ENCODE measurements at places on chromosomes 6 and 20.
A peak's percentile ranks its signal among the peaks of the same experiment; 100 is the strongest.

- no peaks in the 10 kb centered on the region for H3K27me3 ChIP-seq
- peaks cover 4% of the 10 kb centered on the region for H3K36me3 ChIP-seq
- no peak for DNase-seq
- H3K4me3 ChIP-seq = no peak overlapping the region
- no peak overlapping the region for H3K27ac ChIP-seq
Observed at GRCh38 chr6:131381709-131382093, 191.3 kb upstream of the ARG1 start.

DNA sequence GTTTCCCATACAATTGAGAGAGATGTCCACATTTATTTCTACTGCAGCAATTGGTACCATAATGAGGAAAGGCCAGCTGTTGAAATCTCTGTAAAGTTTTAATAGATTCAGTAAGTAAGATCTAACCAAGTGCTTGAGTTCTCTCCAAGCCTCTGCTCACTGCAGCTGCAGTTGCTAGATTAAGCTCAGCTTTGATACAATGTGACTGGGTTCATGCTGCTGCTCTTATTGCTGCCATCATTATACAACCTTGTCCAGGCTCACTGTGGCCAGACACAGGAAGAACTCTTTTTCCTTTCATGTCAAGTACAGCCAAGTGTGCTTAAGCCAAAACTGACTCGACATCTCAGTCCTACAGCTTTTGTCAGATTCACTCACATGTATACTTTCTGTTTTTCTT, 423.5 kb downstream of the GJA1 start:
- H3K27me3 ChIP-seq = no peaks in the 10 kb centered on the region
- H3K4me3 ChIP-seq = no peak overlapping the region
- DNase-seq = no peak
- no peaks in the 10 kb centered on the region for H3K4me1 ChIP-seq

DNA sequence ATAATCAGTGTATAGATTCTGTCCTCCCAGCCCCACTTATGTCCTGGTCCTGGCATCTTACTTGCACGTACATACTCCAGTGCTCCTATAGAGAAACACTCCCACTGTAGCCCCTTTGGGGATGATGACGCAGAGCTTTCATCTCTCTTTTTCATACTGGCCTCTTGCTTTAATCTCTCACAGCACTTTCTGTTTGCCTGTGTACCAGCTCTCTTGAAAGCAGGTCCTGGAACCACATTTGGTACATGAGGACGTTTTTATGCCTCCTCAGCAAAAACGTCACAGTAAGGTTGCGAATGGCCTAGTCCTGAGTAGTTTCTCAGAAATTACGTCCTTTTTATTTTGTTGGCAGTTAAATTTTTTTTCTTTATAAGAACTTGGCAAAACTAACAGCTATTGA, 10.8 kb downstream of the L3MBTL3 start:
- H3K27me3 ChIP-seq = no peaks in the 10 kb centered on the region
- no peak for DNase-seq
- peak overlapping the region; percentile 28 for H3K4me3 ChIP-seq
- H3K27ac ChIP-seq = peak overlapping the region; percentile 77

GRCh38 chr6:158910484-158911440, 89.2 kb downstream of the RSPH3 start:
- no peaks in the 10 kb centered on the region for H3K27me3 ChIP-seq
- DNase-seq = no peak
- peaks cover 40% of the 10 kb centered on the region for H3K4me1 ChIP-seq

DNA sequence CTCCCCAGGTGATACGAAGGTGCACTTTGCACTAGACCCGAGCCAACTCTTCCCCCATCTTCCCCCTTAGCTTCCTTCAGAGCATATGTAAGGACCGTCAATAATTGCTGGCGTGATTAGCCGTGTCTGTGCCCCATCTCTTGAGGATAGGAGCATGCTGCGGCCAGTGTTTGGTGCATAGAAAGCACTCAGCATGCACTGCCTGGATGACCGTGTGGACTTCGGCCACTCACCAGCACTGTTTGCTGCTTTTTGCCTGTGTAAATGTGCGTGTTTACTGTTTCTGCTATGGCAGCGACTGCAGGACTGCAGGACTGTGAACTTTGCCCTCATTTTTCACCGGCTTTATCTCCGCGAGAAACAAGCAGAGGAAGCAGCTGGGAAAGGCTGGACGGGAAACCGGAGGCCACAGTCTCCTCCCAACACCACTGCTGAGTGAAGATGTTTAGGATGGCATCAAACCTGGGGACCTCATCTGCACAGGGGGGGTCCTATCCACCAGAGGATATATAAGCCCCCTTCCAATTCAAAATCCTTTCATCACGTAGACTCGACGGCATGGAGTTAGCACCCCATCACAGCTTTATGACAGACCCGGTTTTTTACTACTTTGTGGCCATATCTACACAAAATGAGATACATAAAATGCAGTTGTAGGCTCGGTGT, 150.6 kb upstream of the AFDN start:
- H3K4me3 ChIP-seq = no peak overlapping the region
- no peaks in the 10 kb centered on the region for H3K36me3 ChIP-seq

GRCh38 chr6:164417537-164418261, 891.7 kb downstream of the C6orf118 start:
- no peak overlapping the region for H3K27ac ChIP-seq
- DNase-seq = no peak
- no peaks in the 10 kb centered on the region for H3K27me3 ChIP-seq
- H3K4me3 ChIP-seq = no peak overlapping the region
- no peaks in the 10 kb centered on the region for H3K4me1 ChIP-seq

DNA sequence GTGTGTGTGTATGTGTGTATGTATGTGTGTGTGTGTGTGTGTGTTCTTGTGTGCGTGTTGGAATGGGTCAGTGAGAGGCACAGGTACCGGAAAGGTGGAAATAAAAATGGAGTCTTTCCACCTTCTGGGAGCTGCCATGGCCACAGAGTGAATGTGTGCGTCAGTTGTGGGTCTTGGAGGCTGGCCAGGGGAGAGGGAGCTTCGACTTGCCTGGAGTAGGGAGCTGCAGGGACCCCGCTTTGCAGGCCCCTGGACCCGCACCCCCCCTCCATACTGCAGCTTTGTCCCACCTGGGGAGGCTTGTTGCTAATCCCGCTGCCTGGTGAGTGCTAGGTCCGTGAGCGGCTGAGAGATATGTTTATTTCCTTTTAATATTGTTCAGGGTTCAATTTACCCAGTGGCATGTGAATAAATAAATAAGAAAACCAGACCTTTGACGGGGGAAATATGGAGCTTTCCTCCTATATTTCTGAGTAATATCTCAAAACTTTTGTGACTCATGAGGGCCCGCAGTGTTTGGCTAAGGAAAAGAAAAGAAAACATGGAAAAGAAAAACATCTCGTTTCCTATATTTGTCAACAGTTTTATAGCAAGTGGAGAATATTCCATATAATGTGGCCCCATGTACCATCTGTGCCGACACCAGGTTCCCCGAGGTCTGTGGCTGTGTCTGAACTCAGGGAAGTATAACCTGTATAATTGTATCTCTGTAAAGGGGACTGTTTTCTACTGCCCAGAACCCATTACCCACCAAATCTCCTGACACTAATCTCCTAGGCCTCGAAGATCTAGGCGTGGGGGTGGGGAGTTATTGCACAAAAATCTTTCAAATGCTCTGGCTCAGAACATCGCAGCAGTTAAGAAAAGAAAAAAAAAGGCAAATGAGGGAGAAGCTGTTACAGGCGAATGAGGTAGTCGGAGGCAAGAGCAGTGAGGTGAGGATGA, 24.6 kb upstream of the CCDC167 start:
- peaks cover 55% of the 10 kb centered on the region for H3K4me1 ChIP-seq
- no peak overlapping the region for H3K27ac ChIP-seq
- no peaks in the 10 kb centered on the region for H3K27me3 ChIP-seq
- no peak for DNase-seq
- no peak overlapping the region for H3K4me3 ChIP-seq

DNA sequence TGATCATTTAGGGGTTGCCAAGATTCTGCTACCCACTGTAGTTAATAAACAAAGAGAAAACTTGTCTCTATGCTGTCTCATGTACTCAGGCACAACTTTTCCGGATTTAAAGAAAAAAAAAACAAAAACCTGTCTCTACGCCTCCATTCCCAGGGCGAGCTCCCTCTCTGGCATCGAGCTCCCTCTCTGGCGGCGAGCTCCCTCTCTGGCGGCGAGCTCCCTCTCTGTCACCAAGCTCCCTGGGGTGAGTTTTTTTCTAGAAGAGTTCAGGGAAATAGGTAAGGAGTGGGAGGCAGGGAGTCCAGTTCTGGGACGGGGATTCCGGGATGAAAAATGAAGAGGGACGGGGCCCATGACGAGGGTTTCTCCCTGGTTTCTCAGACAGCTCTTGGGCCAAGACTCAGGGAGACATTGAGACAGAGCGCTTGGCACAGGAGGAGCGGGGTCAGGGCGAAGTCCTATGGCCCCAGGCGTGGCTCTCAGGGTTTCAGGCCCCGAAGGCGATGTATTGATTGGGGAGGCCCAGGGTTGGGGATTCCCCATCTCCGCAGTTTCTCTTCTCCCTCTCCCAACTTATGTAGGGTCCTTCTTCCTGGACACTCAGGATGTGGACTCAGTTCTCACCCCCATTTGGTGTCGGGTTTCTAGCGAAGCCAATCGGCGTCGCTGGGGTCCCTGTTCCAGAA, 16.5 kb upstream of the HLA-A start:
- DNase-seq = peak; percentile 41
- no peaks in the 10 kb centered on the region for H3K27me3 ChIP-seq
- H3K36me3 ChIP-seq = peaks cover 32% of the 10 kb centered on the region
- peak overlapping the region; percentile 95 for H3K27ac ChIP-seq
- H3K4me1 ChIP-seq = peaks cover 49% of the 10 kb centered on the region

DNA sequence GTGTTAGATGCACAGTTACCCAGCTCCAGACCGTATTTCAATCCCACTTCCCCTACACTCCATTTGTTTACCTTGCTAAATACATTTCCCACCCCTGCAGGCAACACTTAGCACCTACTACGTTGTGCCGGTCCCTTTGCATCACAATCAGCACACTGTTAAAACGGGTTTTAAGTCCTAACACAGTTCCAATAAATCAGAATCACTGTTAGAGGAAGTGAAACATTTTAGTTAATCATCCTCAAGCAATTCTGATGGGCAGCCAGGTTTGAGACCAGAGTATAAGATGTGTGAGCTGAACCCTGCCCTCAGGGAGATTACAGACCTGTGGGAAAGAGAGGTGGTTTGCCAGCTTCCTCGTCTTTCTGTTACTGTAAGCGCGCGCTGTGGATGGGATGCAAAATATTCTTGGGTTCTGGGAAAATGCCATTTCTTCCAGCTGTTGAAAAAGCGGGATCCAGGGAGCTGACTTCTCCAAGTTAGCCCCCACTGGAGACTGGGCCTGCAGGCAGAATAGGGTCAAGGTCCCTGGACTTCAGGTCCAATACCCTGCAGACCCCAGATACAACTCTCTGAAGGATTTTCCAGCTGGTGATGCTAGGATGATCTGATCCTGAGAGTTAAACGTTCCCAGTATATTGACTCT, 3.1 kb downstream of the ZCCHC3 start:
- H3K27me3 ChIP-seq = peaks cover 2% of the 10 kb centered on the region
- H3K4me3 ChIP-seq = peak overlapping the region; percentile 100
- H3K27ac ChIP-seq = peak overlapping the region; percentile 78
- no peak for DNase-seq
- peaks cover 55% of the 10 kb centered on the region for H3K4me1 ChIP-seq
- peaks cover 37% of the 10 kb centered on the region for H3K36me3 ChIP-seq

GRCh38 chr20:20668639-20669038, 43.8 kb downstream of the RALGAPA2 start:
- no peak for DNase-seq
- no peak overlapping the region for H3K27ac ChIP-seq
- no peaks in the 10 kb centered on the region for H3K27me3 ChIP-seq
- H3K4me3 ChIP-seq = no peak overlapping the region

DNA sequence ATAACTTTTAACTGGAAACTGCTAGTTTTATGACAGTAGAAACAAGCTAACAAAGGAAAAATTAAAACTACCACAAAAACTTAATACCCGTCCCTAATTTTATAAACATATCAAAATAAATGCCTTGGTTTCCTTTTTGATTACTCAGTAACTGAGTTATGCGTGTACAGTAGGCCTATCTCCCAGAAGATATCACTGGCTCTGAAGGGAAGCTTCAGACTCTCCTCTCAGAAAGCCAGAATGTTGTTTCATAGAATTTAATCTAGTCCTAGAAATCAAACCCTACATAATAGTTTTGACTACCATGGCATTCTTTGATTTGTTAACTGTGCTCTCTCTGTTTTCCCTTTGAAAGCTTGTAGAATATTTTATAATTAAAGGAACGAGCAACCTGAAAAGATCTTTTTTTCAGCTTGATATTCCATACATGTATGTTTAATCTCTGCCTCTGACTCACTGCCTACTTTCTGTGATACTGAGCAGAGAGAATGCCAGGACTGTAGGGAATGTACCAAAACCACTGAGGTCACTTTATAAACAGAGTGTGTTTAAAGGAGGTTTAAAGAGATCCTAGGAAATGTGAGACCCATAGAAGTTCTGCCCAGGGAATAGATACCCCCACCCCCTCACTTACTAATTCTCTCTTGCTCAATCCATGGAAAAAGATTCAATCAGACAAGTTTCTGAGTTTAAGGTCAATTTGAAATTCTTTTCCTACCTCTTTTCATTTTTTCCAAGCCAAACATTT, 311.5 kb downstream of the HDGFL1 start:
- DNase-seq = no peak
- H3K4me3 ChIP-seq = no peak overlapping the region
- H3K4me1 ChIP-seq = no peaks in the 10 kb centered on the region
- H3K27ac ChIP-seq = no peak overlapping the region
- no peaks in the 10 kb centered on the region for H3K27me3 ChIP-seq

DNA sequence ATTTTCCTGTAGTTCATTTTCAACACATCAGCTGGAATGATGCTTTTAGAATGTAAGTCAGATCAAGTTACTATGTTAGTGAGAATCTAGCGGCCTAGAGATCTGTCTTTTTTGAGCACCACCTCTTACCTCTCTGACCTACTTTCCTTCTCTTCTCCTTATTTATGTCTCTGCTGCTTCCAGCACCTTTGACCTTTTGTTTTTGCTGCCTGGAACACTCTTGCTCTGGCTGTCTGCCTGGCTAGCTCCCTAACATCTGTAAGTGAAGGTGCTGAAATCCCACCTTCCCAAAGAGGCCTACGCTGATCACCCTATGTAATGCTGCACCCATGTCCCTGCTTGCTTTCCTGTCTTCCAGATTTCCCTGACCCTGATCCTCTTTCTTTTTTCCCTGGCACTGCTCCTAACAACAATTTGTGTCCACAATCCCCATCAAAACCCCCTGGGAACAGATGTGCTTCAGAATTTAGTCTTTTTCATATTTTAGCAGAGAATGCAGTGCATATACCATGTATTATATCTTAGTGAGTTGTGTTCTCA, 87.8 kb downstream of the RFPL4B start:
- DNase-seq = no peak
- H3K27me3 ChIP-seq = no peaks in the 10 kb centered on the region

DNA sequence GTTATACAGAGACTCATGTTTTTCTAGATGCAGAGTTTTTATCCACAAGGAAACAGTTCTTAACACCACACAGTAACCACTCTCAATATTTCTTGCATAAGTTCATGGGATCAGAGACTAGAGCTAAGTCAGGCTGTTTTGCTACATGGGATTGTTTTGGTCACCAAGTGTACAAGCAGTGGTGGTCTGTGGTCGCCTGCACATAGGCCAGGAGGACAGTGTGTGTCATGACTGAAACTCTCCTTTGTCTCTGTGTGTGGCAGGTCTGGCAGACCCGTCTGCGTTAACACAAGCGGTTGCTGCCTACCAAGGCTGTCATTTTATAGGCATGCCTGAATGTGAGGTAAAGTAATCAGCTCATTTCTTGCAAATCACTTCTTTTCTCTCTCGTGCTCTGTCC, 18.9 kb downstream of the WRNIP1 start:
- H3K4me3 ChIP-seq = no peak overlapping the region
- H3K27ac ChIP-seq = no peak overlapping the region
- H3K4me1 ChIP-seq = peaks cover 16% of the 10 kb centered on the region
- no peak for DNase-seq
- peaks cover 48% of the 10 kb centered on the region for H3K36me3 ChIP-seq
- no peaks in the 10 kb centered on the region for H3K27me3 ChIP-seq

All from activated naive CD8-positive, alpha-beta T cell treated with anti-CD3 and anti-CD28 coated beads, Interleukin-2, amount 50 U/mL, for 24 hours (primary cell).